ENCODE measurements at places on chromosomes 16 and 17.

- DNase-seq = no peak
These were observed 372.3 kb upstream of the ZFHX3 start for GRCh38 chr16:73420244-73420643.

- DNase-seq = no peak
These were observed 10.0 kb downstream of the ZSCAN10 start for GRCh38 chr16:3088925-3089716.

- no peak for DNase-seq
These were observed 13.1 kb downstream of the MPO start for GRCh38 chr17:58267347-58268324.

GRCh38 chr17:57555636-57556175 is 189.4 kb downstream of the CCDC182 start:
- no peak for DNase-seq

DNA sequence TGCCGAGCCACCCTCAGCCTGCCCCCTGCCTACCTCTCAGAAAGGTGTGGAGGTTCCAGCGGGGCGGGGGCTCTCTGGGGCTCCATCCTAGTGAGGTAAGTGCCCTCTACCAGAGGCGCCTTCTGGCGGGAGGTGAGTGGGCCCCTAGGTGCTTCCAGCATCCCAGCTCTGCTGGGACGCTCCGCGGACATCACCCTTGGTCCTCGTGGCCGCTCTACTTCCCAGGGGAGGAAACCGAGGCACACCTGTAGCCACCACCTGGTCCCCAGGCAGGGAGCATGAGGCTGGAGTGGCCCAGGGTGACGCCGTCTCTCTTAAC is 1.4 kb downstream of the MCRIP2 start:
- no peak for DNase-seq

GRCh38 chr16:29779474-29779873 is 1.4 kb downstream of the ZG16 start:
- no peak for DNase-seq

DNA sequence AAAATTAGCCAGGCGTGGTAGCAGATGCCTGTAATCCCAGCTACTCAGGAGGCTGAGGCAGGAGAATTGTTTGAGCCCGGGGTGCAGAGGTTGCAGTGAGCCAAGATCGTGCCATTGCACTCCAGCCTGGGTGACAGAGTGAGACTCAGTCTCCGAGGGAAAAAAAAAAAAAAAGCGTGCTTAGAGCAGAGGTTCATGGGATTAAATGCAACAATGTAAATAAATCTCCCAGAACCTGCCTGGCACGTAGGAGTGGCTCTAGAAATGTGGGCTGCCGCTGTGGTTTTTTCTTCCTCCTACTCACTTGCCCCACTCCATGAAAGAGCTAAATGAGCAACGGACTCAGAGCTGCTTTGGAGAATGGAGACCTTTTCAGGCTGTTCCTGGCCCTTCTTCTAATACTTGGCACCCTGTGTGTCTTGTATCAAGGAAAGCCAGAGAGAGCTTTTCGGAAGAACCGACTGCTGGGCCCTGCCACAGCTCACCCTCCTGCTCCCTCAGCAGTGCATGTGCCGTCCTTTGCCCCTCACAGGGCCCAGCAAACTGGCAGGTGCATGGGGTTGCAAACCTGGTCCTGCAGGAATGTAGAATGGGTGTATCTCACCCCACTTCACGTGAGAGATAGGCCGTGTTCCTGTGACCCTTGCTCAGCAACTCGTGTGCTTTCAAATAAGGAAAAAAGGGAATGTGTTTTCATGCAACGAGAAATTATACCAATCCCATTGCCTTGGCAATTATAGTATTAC is 52.0 kb downstream of the LDHD start:
- DNase-seq = no peak

DNA sequence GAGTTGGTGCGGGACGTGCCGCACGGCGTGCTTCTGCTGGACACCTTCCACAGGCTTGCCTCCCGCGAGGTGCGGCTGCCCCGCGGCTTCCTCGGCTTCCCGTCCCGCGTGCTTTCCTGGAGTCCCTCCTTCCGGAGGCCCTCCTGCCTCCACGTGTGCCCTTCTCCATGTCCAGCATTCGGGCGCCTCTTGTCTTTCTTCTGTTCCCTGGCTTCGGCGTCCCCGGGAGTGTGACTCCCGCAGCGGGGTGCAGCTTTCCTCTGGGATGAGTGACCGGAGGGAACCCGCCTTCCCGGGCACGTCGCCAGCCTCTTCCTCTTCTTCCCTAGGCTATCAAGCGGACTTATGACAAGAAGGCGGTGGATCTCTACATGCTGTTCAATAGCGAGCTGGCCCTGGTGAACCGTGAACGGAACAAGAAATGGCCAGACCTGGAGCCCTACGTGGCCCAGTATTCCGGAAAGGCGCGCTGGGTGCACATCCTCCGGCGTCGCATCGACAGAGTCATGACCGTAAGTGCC is 23.0 kb downstream of the DNAH2 start:
- DNase-seq = no peak

Data from cerebellar nuclear complex (tissue), 1 donor.